ENCODE measurements at places on chromosomes 4 and X.

GRCh38 chrX:65677954-65678469 lies 10.6 kb downstream of the MSN start:
- peak; percentile 64 for DNase-seq

DNA sequence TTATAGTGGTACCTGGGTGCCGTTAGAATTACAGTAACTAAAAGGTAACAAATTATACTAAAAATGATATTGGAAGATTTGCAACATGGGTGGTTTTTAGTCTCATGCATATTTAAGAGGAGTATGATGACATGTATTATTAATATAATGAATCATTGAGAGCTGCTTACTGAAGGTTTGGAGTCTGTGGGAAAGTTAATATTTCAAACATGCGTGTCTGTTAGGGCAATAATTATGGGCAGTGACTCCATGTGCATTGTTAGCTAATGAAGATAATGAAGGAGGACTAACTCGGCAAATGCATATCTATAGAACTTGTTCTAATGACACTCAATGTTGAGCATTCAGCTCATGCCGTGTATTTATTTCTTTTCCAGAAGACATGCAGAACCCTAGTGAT lies 47.1 kb downstream of the MTHFD2L start:
- DNase-seq, result no peak

DNA sequence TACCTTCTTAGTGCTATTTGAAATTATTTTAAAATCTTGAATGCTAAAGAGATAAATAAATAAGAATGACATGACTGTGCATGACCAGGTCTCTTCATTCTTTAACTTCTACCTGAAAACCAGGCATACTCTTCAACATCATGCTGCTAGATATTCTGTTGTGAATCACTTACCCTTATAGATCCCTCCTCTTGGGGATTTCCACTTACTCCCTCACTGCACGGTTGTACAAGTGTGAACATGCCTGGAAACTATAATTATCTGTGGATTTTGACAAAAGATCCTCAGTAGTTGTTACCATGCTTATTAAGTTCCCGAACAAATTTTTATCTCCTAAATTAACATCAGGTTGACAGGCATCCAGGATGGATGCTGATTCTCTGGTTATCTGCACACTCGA lies 54.3 kb downstream of the ADGRL3 start:
- no peak for DNase-seq

GRCh38 chr4:91764085-91764484 lies 539.7 kb upstream of the GRID2 start:
- DNase-seq, result no peak

GRCh38 chrX:55709735-55710134 lies 7.8 kb upstream of the RRAGB start:
- DNase-seq, result peak; percentile 4

- no peak for DNase-seq
Observed at GRCh38 chr4:22970665-22971064, 277.9 kb downstream of the GBA3 start.

All from ACHN (cell line).